Bronchial epithelial cell (primary cell): ENCODE measurements at places on chromosomes 4 and X. TPM values are rescaled to one million over a fixed set of nuclear protein-coding genes. Genes with fewer than 3 reads are reported as not detected.
A peak's percentile ranks its signal among the peaks of the same experiment; 100 is the strongest.

GRCh38 chr4:146998157-146998556, 52.5 kb upstream of the TTC29 start:
- peak; percentile 29 for DNase-seq

- DNase-seq: no peak
Observed at GRCh38 chr4:8370835-8371595, 69.5 kb downstream of the ACOX3 start.

Gene MAGEC3
- not detected in 2 replicates for total RNA-seq

Gene TBC1D1
- 30.3 and 47.1 TPM in 2 replicates for total RNA-seq

GRCh38 chr4:4564522-4564921, 22.7 kb upstream of the STX18 start:
- DNase-seq: no peak

Gene WNK3
- 0.26 and 0.51 TPM in 2 replicates for total RNA-seq
